ENCODE measurements at places on chromosomes 6 and 20. TPM values are rescaled to one million over a fixed set of nuclear protein-coding genes. Genes with fewer than 3 reads are reported as not detected.

Gene ACTR5
- total RNA-seq = 6.3 TPM

Gene TAP2
- total RNA-seq = 2.5 TPM

Gene MOXD1
- total RNA-seq = 0.62 TPM

Gene OR2J3
- not detected for total RNA-seq

Gene PTPRT
- total RNA-seq = not detected

Gene GHRH
- not detected for total RNA-seq

Gene PTK6
- total RNA-seq = not detected

Gene CAP2
- total RNA-seq = 208 TPM

Gene LAMA2
- total RNA-seq = 52.9 TPM

Gene TGM2
- 59.3 TPM for total RNA-seq

Gene DDAH2
- total RNA-seq = 16.1 TPM

Gene OPN5
- total RNA-seq = not detected

Gene MAFB
- 15.4 TPM for total RNA-seq

GRCh38 chr6:25103603-25104002 is 167.8 kb upstream of the RIPOR2 start:
- no peaks in the 10 kb centered on the region for H3K27me3 ChIP-seq
- H3K36me3 ChIP-seq = peaks cover 2% of the 10 kb centered on the region
- no peak for DNase-seq
- H3K4me1 ChIP-seq = no peaks in the 10 kb centered on the region

- DNase-seq = no peak
- peak overlapping the region; percentile 23 for H3K27ac ChIP-seq
- H3K36me3 ChIP-seq = peaks cover 78% of the 10 kb centered on the region
- no peaks in the 10 kb centered on the region for H3K4me1 ChIP-seq
- H3K27me3 ChIP-seq = no peaks in the 10 kb centered on the region
- no peak overlapping the region for H3K4me3 ChIP-seq
These were observed 59.7 kb downstream of the TCP11 start for GRCh38 chr6:35081426-35081851.

DNA sequence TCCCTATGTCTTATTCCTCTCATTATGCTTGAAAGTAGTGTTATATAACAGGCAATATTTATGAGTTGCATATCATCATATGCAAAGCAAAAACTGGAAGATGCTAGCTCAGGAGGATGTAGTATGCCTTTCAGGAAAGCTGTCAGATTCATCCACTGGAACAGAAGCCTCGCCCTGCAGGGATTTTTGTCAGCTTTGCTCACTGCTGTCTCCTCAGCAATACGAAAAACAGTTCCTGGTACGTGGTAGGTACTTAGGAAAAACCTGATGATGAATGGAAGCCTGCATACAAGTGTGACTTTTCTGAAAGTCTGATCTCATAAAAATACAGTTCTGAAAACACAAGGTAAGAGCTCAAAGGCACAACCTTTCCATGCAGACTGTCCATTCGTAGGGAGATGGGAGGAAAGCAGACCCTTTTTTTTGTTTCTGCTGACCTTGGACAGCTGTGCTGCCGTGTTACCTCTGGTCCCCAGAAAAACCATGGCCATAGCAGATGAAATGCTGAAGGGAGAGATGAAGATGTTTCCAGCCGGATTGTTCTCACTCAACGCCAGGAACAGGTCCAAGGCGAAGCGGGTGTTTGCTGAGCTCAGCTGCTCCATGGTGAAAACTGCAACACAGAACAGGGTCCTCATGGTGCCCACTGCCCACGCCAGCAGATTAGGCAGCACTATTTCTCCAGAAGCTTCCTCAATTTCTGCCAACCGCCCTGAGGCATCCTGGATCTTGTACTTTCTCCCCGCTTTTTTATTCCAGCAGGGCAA is 1.5 kb downstream of the SERPINB1 start:
- H3K27me3 ChIP-seq = no peaks in the 10 kb centered on the region
- peaks cover 25% of the 10 kb centered on the region for H3K4me1 ChIP-seq
- peaks cover 38% of the 10 kb centered on the region for H3K36me3 ChIP-seq
- peak overlapping the region; percentile 90 for H3K27ac ChIP-seq
- no peak for DNase-seq
- H3K4me3 ChIP-seq = peak overlapping the region; percentile 76

DNA sequence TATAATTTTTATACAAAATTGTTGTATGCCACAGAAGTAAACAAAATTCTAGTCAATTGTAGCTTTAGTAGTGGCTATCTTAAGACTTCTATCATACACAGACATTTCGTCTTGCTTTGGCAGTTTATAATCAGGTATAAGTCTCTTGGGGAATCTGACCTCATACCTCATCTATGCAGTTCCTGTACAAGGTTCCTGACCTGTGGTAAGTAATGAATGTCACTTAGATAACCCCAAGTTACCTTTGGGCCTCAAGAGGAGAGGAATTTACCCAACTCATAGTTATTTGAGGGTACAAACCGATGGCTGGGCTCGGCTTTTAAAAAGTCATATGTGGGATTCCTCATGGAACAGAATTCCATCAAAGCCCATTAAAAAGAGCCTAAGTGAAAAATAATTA is 58.8 kb upstream of the UNC93A start:
- no peak overlapping the region for H3K4me3 ChIP-seq
- no peaks in the 10 kb centered on the region for H3K36me3 ChIP-seq
- H3K27ac ChIP-seq = no peak overlapping the region
- DNase-seq = no peak

GRCh38 chr20:41329435-41330342 is 10.9 kb upstream of the LPIN3 start:
- peaks cover 17% of the 10 kb centered on the region for H3K4me1 ChIP-seq
- no peaks in the 10 kb centered on the region for H3K36me3 ChIP-seq
- H3K27me3 ChIP-seq = no peaks in the 10 kb centered on the region
- peak; percentile 90 for DNase-seq
- H3K4me3 ChIP-seq = peak overlapping the region; percentile 32
- H3K27ac ChIP-seq = peak overlapping the region; percentile 87

DNA sequence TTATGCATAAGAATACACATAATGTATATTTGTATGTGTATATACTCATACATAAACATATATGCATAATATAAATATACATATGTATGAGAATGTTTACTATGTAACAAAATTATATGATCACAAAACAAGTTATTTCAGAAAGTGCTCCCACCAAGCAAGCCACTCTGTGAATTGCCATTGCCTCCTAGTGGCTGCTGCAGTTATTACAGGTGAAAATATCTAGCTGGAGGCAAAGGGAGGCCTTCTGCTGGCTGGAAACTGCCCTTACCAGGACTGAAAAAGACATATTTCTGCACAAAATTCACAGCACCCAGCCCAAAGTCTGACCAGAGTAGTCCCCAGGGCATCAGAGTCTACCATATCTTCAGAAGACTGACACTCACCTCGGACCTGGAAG is 14.4 kb upstream of the ADAM33 start:
- no peak overlapping the region for H3K4me3 ChIP-seq
- H3K27me3 ChIP-seq = no peaks in the 10 kb centered on the region
- no peaks in the 10 kb centered on the region for H3K36me3 ChIP-seq
- DNase-seq = no peak
- no peak overlapping the region for H3K27ac ChIP-seq
- no peaks in the 10 kb centered on the region for H3K4me1 ChIP-seq

DNA sequence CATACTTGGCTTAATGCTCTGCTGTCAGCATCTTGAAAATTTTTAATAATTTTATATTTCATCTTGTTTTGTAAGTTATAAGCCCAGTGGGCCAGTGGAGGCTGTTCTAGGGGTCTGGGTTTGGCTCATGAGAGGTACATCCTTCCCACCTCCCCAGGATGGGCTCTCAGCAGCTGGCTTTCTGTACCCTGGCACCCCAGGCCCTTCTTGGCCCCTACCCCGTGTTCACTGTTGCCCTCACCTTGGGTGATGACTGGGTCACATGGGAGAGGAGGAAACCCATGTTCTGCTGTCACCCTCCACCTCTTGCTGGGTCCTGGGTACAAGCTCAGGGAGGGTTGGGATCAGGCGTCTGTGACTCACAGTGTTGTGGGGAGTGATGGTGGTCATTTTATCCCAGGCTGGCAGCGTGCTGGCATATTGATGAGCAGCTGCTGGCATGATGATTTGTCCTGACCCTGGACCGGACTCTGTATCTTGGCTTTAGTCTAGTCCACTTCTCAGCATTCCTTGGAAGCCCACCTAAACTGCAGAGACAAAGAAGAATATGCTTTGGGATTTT is 34.6 kb downstream of the SLC16A10 start:
- peak overlapping the region; percentile 95 for H3K27ac ChIP-seq
- H3K4me1 ChIP-seq = peaks cover 54% of the 10 kb centered on the region
- DNase-seq = peak; percentile 88

DNA sequence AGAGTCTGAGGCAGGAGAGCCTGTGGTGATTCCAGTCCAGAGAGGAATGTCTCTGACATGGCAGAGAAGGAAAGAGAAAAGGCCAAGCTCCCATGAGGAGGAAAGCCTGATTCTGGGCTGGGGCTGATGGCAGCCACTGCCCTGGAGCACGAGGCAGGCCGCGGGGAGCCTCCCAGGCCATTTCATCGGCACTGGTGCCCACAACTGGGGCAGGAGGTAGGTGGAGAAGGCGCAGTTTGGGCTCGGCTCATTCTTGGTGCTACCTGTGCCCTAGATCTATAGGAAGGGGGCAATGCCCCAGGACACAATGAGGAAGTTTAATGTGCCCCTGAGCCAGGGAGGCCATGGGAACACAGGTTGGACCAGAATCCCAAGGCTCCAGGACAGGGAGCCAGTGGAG is 2.6 kb upstream of the TREML1 start:
- H3K27me3 ChIP-seq = no peaks in the 10 kb centered on the region
- H3K27ac ChIP-seq = no peak overlapping the region
- DNase-seq = no peak
- H3K4me1 ChIP-seq = no peaks in the 10 kb centered on the region
- H3K4me3 ChIP-seq = no peak overlapping the region

- no peak overlapping the region for H3K4me3 ChIP-seq
- DNase-seq = no peak
- H3K27ac ChIP-seq = no peak overlapping the region
- H3K36me3 ChIP-seq = peaks cover 17% of the 10 kb centered on the region
These were observed 22.4 kb downstream of the SLC9A8 start for GRCh38 chr20:49835031-49835430.

DNA sequence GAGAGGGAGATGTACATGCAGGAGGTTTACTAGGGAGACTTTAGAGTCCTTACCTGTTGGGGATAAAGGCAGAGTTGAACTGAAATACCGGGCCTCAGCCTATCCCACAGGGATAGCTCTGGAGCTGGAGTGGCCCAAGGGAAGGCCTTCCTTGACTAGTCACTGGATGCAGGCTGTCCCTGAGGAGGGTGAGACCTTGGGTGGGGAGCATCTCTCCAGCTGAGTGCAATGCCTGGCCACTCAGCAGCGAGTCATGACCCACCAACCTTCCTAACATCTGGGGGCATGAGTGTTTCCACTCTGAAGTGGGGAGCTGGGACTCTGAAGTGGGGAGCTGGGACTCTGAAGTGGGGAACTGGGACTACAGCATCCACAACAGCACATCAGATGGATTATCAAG is 46.1 kb upstream of the ENPP5 start:
- no peaks in the 10 kb centered on the region for H3K27me3 ChIP-seq
- no peak overlapping the region for H3K4me3 ChIP-seq
- H3K4me1 ChIP-seq = peaks cover 5% of the 10 kb centered on the region
- peak overlapping the region; percentile 11 for H3K27ac ChIP-seq

DNA sequence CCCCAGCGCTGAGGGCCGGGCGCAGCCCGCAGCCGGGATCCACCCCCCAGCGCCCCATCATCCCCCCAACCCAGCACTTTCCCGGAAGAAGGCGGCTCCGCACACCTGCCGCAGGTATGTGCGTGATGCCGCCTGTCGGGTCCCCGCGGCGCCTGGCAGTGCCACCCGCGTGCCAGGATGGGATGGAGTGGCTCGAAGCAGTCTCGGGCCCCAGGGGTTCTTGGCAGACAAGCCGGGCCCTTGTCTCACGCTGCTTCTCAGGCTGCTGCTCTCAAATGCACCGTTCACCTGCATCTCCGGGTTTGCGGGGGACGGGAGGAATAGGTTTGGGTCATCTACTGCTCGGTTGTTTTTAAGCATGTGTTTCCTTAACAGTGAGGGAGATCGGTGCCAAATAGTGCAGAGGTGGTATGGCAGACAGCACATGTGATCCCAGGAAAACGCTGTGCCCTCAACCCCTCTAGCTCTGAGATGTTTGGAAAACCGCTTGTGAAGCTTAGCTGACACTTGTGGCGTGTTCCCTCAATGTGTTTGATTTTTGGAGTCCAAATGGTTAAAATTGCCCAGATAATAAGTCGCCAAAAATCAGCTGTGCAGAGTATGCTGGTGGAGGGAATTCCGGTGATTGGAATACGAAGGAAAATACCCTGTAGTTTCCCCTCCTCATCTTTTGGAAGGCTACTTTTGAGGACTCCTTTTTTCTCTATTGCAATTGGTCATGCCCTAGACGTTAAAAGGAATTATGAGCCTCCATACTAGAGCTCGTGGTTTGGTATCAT is 926 bp downstream of the MYLIP start:
- H3K27ac ChIP-seq = peak overlapping the region; percentile 100
- H3K27me3 ChIP-seq = no peaks in the 10 kb centered on the region
- no peaks in the 10 kb centered on the region for H3K36me3 ChIP-seq
- no peak for DNase-seq
- H3K4me3 ChIP-seq = peak overlapping the region; percentile 95

GRCh38 chr20:11891776-11892545 is 25.7 kb upstream of the BTBD3 start:
- H3K27ac ChIP-seq = peak overlapping the region; percentile 95
- DNase-seq = peak; percentile 13
- H3K4me1 ChIP-seq = peaks cover 51% of the 10 kb centered on the region
- no peaks in the 10 kb centered on the region for H3K36me3 ChIP-seq
- peak overlapping the region; percentile 83 for H3K4me3 ChIP-seq

DNA sequence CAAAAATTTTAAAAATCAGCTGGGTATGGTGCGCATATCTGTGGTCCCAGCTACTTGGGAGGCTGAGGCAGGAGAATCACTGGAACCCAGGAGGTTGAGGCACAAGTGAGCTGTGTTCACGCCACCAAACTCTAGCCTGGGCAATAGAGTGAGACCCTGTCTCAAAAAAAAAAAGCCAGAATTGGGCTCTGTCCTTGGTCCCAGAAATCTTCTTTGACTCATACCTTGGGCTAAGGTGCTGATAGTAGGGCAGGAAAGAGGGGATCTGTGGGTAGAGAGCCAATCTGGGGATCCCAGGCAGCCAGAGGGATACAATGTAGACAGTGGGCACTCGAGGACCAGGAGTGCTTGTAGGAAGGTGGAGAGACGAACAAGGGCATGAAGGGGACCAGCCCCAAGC is 13.3 kb downstream of the ETV7 start:
- no peak overlapping the region for H3K27ac ChIP-seq
- peaks cover 3% of the 10 kb centered on the region for H3K4me1 ChIP-seq
- no peaks in the 10 kb centered on the region for H3K36me3 ChIP-seq
- DNase-seq = no peak
- no peak overlapping the region for H3K4me3 ChIP-seq

- H3K36me3 ChIP-seq = no peaks in the 10 kb centered on the region
- no peak overlapping the region for H3K27ac ChIP-seq
These were observed 122.9 kb downstream of the SLC35F1 start for GRCh38 chr6:118029967-118030366.

DNA sequence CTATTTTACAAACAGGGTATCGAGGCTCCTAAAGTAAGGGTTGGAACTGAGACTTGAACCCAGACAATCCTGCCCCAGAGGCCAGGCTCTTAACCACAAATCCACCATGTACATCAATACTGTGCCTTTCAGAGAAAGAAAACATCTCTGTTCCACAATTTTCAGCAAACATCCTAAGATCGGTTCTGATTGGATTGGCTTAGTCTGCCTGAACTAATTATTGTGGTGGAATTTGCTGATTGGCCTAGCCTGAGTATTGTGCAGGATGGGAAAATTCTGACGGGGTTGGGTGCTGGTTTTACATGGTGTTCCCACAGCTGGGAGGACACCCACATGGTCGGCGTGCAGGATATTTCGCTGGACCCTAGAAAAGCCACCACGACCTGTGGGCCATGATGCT is at the start of gene CLPSL1:
Gene CLPSL1, plus strand, starts transcription at position 301 of the 400 bp plus-strand sequence. Its CDS starts 92 bp downstream, at position 393.
- no peaks in the 10 kb centered on the region for H3K36me3 ChIP-seq
- H3K4me1 ChIP-seq = no peaks in the 10 kb centered on the region
- peaks cover 26% of the 10 kb centered on the region for H3K27me3 ChIP-seq
- H3K4me3 ChIP-seq = no peak within 1 kb of the TSS
- DNase-seq = no peak
